ENCODE measurements at places on chromosomes 3 and 15.

DNA sequence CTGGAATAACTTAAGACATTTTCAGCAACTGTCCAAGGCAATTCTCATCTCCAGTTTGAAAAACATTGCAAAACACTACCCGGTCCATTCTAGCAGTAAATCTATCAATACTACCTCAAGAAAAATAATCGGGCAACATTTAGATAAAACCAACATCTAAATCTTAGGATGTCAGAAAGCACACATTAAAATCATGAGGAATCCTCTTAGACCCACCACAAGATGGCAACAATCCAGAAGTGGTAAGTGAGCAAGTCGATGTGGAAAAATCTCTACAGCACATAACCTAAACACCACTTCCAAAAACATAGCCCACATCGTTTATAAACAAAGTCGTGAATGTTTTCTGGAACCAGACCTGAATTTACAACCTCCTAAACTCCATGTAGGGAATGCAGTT lies 5.7 kb downstream of the PLCH1 start:
- no peak for DNase-seq

- no peak for DNase-seq
Measured at GRCh38 chr3:8975081-8976020, 12.1 kb upstream of the RAD18 start.

DNA sequence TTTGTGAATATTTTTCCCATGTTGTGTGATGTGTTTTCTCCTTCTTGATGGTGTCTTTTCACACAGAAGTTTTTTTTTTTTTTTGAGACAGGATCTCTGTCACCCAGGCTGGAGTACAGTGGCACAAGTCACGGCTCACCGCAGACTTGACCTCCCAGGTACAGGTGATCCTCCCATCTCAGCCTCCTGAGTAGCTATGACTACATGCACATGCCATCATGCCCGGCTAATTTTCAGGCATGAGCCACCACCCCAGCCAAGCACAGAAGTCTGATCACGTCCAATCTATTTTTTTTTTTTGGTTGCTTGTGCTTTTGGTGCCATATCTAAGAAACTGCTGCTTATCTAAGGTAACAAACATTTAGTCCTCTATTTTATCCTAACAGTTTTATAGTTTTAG lies 24.6 kb downstream of the TOMM70 start:
- no peak for DNase-seq

- no peak for DNase-seq
Measured at GRCh38 chr3:105537371-105538080, 170.8 kb downstream of the ALCAM start.

DNA sequence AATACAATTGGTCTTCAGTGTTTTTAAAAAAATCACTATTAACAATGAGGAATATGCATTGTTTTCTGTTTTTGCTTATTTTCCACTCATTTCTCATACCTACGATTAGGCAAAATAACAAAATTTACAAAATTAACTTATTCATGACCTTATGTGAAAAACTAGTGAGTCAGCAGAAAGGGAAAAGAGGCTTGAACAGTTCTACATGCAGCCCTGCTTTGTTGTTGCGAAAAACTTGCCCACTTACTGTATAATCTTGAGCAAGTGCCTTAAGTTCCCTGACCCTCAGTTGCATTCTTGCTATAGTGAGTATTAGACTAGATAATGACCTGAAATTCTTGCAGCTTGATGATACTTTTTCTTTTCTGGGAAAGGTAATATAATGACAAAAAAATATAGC lies 551.1 kb upstream of the BCHE start:
- no peak for DNase-seq
